ENCODE measurements at places on chromosomes 16 and 17. TPM values are rescaled to one million over a fixed set of nuclear protein-coding genes. Genes with fewer than 3 reads are reported as not detected.

- H3K4me3 ChIP-seq: no peak overlapping the region
- H3K27ac ChIP-seq: no peak overlapping the region
- no peaks in the 10 kb centered on the region for H3K27me3 ChIP-seq
- peaks cover 60% of the 10 kb centered on the region for H3K36me3 ChIP-seq
- H3K4me1 ChIP-seq: no peaks in the 10 kb centered on the region
These were observed 31.1 kb downstream of the HEATR6 start for GRCh38 chr17:60047590-60047989.

DNA sequence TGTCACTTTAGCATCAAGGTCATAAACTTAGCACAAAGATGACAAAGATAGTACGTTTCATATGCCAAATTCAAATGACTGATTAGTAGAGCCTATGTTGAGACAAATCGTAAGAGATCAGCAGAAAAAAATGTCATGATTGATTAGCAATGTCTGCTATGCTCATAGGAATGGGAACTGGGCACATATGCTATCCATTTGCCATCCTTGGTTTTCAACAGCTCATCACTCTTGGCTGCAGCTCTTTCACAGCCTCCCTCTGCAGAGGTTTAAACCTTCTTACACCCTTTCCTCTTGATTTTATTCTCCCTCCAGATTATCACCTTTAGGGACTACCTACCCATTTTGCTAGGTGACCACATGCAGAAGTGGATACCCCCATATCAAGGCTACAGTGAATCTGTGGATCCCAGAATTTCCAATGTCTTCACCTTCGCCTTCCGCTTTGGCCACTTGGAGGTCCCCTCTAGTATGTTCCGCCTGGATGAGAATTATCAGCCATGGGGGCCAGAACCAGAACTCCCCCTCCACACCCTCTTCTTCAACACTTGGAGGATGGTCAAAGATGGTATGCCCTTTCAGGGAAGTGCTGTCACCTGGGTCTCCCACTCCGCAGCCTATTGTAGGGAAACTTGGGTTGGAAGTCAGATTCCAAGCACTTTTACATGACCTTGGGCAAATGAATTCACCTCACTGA, 16.2 kb downstream of the MPO start:
- peaks cover 55% of the 10 kb centered on the region for H3K27me3 ChIP-seq
- no peaks in the 10 kb centered on the region for H3K4me1 ChIP-seq
- no peak overlapping the region for H3K27ac ChIP-seq
- H3K36me3 ChIP-seq: no peaks in the 10 kb centered on the region

- no peak overlapping the region for H3K27ac ChIP-seq
- no peaks in the 10 kb centered on the region for H3K36me3 ChIP-seq
- H3K4me1 ChIP-seq: no peaks in the 10 kb centered on the region
- no peak for DNase-seq
These were observed 180.8 kb upstream of the IRX3 start for GRCh38 chr16:54467398-54467797.

DNA sequence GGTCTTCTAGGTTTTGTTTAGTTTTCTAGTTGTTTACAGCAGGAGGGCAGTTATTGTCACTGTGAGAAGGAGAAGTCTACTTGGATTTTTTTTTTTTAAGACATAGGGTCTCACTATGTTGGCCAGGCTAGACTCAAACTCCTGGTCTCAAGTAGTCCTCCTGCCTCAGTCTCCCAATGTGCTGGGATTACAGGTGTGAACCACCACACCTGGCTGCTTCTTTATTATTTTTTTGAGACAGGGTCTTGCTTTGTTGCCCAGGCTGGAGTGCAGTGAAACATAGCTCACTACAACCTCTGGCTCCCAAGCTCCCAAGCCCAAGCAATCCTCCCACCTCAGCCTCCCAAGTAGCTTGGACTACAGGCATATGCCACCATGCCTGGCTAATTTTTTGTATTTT, 68.3 kb upstream of the STAC2 start:
- no peaks in the 10 kb centered on the region for H3K27me3 ChIP-seq
- no peaks in the 10 kb centered on the region for H3K4me1 ChIP-seq
- H3K27ac ChIP-seq: no peak overlapping the region
- no peak for DNase-seq

DNA sequence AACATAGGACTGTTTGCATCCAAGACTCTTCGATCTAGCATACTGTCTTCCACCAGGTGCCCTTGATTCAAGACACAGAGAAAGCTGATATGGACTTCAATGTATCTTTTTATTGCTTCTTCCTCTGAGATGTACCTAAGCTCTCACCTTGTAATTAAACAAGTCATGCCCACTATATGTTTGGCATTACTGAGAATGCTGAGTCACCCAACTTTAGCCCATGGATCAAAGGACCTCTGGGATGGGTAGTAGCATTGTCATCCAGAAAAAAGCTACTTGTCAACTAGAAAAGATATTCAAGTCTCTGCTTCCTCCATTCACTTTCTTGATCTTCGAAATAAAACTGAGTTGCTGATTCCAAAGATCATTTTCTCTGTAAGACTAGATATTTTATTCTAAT, 37.8 kb downstream of the CDH8 start:
- no peaks in the 10 kb centered on the region for H3K4me1 ChIP-seq
- no peaks in the 10 kb centered on the region for H3K36me3 ChIP-seq
- no peaks in the 10 kb centered on the region for H3K27me3 ChIP-seq
- DNase-seq: no peak
- H3K27ac ChIP-seq: no peak overlapping the region

The PTX4 gene
- total RNA-seq: not detected

The KRT25 gene
- total RNA-seq: not detected

DNA sequence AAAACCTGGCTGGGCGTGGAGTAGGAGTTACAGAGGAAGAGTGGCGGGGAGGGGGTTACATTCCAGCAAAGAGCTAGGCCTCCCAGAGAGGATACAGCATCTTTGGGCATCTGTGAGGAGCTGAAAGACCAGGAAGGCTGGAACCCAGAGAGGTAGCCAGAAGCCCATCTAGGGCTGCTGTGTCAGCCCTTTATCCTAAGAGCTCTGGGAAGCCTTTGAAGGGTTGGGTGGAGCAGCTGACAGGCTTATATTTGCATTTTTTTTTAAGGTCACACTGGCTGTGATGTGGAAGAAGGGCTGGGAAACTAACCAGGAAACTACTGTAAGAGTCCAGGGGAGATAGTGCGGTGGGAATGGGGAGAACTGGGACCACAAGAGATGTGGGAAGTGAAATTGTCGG, 6.8 kb upstream of the CNOT1 start:
- H3K27me3 ChIP-seq: peaks cover 8% of the 10 kb centered on the region
- peaks cover 2% of the 10 kb centered on the region for H3K4me1 ChIP-seq
- no peak overlapping the region for H3K4me3 ChIP-seq
- DNase-seq: no peak

DNA sequence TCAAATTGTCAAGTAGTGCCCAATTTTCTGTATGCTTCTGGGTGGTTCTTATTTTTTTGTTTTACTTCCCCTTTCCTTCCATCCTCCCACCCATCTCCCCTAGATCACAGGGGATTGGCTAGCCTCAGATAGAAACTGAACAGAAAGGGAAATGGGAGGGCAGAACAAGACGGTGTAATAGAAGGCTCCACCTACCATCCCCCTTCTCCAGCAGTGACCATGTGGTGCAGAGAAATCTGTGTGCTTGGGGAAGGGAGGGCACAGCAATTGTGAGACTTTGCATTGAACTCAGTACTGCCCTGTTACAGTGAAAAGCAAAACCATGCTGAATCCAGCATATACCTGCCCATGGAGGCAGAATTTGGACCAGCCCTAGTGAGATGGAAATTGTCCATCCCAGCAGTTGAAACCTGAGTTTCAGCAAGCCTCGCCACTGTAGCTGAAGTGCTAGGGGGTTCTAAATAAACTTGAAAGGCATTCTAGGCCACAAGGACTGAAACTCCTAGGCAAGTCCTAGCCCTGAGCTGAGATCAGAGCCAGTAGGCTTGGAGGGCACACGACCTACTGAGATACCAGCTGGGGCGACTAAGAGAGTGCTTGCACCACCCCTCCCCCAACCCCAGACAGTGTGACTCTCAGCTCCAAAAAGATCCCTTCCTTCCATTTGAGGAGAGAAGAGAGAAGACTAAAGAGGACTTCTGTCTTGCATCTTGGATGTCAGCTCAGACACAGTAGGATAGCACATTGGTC, 5.2 kb downstream of the SLFN11 start:
- peaks cover 54% of the 10 kb centered on the region for H3K4me1 ChIP-seq
- H3K27ac ChIP-seq: no peak overlapping the region
- peak; percentile 76 for DNase-seq
- H3K4me3 ChIP-seq: peak overlapping the region; percentile 24
- no peaks in the 10 kb centered on the region for H3K27me3 ChIP-seq

DNA sequence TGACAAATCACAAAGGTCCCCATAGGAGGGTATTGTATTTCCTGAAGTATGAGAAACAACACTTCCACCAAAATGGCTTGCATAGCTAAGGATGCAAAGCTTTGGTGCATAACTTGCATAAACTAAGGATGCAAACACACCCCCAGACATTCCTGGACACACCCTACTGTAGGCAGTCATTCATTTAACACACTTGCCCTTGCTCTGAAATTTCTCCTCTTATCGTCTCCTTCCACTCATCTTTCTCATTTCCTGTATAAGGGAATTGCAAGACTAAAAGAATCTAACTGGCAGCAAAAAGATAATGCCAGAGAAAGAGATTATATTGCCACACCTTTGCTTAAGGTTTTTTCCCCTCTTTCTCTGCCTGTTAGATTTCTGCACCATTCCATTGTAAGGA, 28.3 kb downstream of the CHD9 start:
- no peak overlapping the region for H3K4me3 ChIP-seq
- H3K27ac ChIP-seq: no peak overlapping the region
- no peak for DNase-seq
- no peaks in the 10 kb centered on the region for H3K36me3 ChIP-seq
- H3K27me3 ChIP-seq: no peaks in the 10 kb centered on the region

The SRCIN1 gene
- 0.26 TPM for total RNA-seq

The CAMTA2 gene
- 87.7 TPM for total RNA-seq

DNA sequence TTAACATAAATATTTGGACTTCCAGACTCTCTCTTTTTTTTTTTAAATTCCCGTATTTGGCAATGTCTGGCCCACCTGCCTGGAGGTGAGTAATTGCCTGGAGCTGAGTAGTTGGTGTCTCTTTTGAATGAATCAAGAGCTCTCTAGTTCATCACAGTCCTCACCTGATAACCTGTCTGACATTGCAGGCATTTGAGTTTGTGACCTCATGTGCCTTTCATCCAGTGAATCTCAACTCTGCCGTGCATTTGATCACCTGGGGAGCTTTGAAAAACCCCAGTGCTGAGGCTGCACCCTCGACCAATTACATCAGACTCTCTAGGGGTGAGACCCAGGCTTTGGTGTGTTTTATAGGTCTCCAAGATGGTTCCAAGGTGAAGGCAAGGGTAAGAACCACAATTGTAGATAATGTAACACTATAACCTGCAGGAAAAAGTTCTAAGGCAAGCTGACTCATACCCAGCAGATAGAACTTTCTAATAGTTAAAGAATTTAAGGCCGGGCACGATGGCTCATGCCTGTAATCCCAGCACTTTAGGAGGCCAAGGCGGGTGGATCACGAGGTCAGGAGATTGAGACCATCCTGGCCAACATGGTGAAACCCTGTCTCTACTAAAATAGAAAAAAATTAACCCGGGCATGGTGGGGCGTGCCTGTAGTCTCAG, 24.5 kb upstream of the HS3ST2 start:
- H3K36me3 ChIP-seq: no peaks in the 10 kb centered on the region
- no peak for DNase-seq
- peaks cover 5% of the 10 kb centered on the region for H3K4me1 ChIP-seq
- peaks cover 2% of the 10 kb centered on the region for H3K27me3 ChIP-seq

DNA sequence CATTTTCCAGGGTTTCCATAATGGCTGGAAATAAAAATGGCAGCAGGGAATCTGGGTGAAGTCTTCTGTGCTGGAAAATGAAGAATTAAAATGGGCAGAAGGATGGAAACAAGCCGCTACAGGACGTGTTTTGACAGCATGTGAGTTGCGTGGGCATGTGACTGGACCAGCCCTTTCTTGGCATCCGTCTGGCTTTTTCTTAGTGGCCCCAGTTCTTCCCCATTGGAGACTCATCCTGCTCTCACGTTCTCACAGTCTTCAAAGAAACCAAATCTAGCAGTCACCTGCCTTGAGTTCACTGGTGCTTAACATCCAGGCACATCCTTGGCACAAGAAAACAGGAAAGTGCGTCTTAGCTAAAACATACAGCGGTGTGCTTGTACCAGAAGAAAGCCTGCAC, 180.2 kb upstream of the CACNG5 start:
- no peaks in the 10 kb centered on the region for H3K27me3 ChIP-seq
- H3K4me3 ChIP-seq: no peak overlapping the region
- peaks cover 90% of the 10 kb centered on the region for H3K36me3 ChIP-seq
- no peak for DNase-seq
- H3K4me1 ChIP-seq: peaks cover 54% of the 10 kb centered on the region

All from activated CD4-positive, alpha-beta T cell treated with anti-CD3 and anti-CD28 coated beads, Interleukin-2, amount 10 ng/mL, durations not matched to agents 24 days and 14 days (primary cell).